Nucleus accumbens (tissue), 56 donors: ENCODE measurements at places on chromosomes 5 and 9.

GRCh38 chr5:142506046-142506445 is 179.8 kb downstream of the FGF1 start:
- DNase-seq, result no peak

- no peak for DNase-seq
Measured at GRCh38 chr5:173477345-173478040, 139.0 kb downstream of the BOD1 start.

GRCh38 chr9:98427491-98427890 is 172.0 kb upstream of the TBC1D2 start:
- DNase-seq, result no peak

GRCh38 chr5:141951332-141951781 is 6.6 kb downstream of the PCDH12 start:
- DNase-seq, result no peak

- no peak for DNase-seq
Measured at GRCh38 chr5:101663543-101663942, 632.5 kb downstream of the SLCO4C1 start.

GRCh38 chr9:68728731-68729130 is 23.7 kb downstream of the PIP5K1B start:
- DNase-seq, result no peak

- DNase-seq, result no peak
Measured at GRCh38 chr5:14771972-14772371, 99.6 kb downstream of the ANKH start.

- DNase-seq, result no peak
Measured at GRCh38 chr9:87840134-87840533, 42.5 kb upstream of the SPATA31E1 start.

GRCh38 chr5:151264113-151264512 is 11.1 kb downstream of the GM2A start:
- DNase-seq, result no peak

DNA sequence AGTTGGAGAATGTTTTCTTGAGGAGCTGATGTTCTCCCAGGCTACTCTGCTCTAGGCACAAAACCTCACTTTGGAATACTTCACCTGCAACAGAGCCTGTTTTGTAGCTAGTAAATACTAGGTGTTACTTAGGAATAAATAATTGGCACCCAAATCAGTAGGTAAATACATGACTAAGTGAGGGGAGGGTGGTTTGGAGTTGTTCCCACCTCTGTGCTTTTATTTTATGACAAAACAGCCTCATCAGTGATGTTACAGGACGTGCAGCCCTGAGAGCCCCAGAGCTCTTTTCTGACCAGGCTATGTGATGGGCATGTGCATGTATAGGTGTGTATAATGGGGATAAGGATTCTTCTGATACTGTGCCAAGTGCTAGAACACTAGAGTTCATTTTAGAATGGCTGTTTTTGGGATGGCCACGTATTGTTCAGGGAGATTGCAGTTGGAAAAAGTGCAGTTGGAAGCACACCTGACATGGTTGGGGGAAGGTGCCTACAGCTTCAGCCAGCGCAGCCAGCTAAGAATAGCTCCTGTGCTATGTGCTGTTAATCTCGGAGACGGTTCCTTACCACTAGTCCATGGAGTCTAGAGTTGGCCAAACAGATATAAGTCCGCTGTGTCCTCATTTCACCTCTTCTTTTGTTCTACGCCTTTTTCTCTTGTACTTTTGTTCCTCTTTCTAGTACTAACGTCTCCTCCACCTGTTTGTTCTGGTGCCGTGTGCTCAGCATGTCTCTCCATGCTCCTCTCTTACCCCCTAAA is 284.7 kb downstream of the FANCC start:
- no peak for DNase-seq

DNA sequence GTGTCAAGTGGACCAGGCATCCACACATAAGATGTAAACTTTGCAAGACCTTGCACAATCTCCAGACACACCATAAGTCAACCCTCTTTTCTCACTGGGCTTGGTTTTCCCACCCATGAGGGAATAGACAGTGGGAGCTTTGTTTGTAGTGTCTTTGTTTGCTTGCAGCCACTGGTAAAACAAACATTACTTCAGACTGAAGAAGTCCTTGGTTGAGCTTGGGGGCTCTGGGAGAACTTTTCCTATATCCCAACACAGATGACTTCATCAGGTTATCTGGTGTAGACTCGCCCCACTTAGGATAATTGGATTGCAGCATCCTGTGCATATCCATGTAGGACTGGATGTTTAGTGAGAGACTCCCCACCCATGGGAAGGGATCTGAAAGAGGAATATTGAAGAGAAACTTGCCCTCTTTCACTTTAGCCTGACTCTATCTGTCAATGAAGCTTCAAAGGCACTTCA is 11.5 kb upstream of the ADGRV1 start:
- DNase-seq, result no peak

GRCh38 chr5:2695200-2695891 is 56.1 kb downstream of the IRX2 start:
- no peak for DNase-seq

DNA sequence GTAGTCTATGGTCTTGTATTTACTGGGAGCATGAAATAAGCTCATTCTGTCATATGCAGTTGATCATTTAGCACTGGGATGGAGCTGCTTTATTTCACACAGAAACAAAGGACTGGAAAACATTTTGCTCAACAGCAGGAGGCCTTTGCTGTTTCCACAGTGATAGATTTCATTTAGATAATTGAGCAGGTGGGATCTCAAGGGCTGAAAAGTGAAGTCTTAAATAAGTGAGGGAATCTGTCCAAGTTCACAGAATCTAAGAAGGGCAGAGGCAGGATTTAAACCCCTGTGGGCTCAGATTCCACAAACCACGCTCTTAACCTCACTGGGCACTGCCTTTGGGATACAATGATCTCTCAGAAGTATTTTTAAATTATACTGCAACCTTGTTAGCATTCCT is 47.8 kb downstream of the PRLR start:
- DNase-seq, result no peak

DNA sequence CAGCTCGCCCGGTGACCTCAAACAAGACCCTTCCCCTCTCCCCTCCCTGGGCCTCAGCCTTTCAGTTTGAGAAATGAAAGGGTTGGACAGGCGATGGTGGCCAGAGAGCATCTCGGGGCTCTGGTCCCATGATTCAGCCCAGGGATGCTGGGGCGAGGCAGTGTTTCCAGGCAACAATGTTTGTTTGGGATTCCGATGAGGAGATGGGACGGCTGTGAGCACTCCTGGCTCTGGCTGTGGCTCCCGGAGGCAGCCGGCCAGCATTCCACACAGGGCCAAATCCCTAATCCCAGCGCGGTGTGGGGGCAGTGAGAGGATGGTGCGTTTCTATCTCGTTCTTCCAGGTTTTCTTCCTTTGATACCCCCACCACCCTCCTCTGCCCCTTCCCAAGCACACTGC is 66.0 kb downstream of the HMCN2 start:
- DNase-seq, result no peak

DNA sequence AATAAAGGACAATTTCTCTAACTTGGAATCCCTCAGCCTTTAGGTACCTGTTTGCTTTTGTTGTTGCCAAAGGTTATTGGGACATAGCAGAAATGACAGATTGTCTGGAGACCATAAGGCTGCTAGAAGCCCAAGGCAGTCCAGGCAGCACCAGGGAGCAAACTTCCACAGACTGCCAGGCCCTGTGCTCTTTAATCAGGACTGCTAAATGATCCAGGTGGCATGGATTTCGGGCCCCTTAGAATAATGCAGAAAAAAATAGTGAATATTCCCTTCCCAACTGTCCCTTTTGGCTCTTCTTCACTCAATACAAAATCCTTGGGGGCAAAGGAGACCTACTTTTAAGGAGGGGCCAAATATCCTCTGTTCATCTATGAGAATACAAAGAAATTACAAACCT is 73.9 kb downstream of the GABRA1 start:
- no peak for DNase-seq

DNA sequence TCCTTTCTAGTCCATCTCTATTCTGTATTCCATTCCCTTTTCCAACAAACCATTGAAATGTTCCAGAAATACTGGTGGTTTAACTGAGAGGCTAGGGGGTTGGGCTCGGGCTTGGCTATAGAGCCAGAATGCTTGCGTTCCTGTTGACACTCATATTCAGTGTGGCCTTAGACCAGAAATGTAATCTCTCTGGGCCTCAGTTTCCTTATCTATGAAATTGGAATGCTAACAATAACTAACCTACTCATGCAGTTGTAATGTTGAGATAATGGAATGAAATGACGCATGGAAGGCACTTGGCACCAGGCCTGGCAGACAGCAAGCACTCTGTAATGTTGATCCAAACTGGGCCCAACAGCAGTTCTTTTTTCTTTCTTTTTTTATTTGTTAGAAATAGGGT is 26.8 kb downstream of the JADE2 start:
- DNase-seq, result no peak

DNA sequence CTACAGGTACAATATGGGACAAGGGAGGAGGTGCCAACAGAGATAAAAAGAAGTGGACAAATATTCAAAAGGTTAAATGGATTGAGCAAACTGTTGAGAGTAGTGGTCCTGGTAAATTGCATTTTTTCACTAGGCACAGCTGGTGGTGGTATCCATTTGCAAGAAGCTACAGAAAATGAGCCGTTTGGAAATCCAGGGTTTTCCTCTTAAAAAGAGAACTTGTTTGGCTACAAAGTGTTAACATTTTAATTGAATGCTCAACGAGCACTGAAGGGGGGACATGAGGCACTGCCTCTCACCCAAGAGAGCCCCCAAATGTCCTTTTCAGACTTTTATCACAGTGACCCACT is 491 bp upstream of the ZCCHC9 start:
- no peak for DNase-seq

DNA sequence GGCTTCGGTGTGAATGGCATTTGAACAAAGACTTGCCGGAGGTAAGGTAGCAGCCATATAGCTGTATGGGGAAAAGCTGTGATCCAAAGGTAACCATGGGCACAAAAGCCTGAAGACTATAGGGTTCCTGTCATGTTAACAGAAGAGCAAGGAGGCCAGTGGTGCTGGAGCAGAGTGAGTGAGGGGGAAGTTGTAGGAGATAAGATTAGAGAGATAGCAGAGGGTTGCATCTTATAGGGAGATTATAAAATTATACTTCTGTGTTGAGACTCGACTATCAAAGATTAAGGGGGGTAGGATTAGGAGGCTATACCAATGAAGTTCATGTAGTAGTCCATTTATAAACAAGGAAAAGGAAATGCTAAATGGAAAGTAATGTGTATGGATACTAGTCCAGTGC is 3.3 kb downstream of the NCBP1 start:
- no peak for DNase-seq

GRCh38 chr5:40277161-40277906 is 402.4 kb upstream of the PTGER4 start:
- DNase-seq, result no peak

DNA sequence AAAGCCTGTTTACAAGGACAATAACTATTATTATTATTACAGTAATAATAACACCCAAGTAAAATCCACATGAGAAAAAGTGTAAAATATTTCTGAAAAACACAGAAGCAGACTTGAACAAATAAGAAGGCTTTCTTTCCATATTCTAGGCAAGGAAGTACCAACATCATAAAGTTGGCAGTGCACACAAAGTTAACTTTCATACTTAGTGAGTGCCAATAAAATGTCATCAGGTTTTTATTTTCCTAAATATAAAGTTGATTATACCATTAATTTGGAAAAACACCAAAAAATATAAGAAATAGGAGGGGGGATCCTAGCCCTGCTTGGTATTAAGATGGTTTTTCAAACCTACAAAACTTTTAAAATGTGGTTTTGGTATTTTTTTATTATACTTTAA is 161.4 kb downstream of the PRELID2 start:
- DNase-seq, result no peak

DNA sequence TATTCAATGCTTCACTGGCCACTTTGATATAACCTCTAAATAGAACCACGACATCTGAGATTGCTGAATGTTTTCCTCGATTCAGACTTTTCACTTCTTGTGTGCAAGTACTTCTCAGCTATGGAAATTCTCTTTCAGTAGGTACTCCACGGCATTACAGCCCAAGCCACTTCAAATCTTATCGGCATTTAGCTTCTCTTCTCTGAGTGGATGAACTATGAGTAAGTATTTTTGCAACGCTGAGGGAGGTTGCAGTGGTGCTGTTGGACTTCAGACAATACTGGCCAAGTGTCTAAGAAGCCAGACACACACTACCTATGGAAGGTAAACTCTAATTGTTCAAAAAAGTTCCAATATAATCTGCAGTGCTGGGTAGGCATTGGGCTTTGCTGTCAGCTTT is 60.1 kb downstream of the FBN2 start:
- DNase-seq, result no peak

- no peak for DNase-seq
Measured at GRCh38 chr9:95229230-95229915, 88.1 kb downstream of the FANCC start.

GRCh38 chr5:91145333-91145620 is 237.8 kb downstream of the ARRDC3 start:
- DNase-seq, result no peak

DNA sequence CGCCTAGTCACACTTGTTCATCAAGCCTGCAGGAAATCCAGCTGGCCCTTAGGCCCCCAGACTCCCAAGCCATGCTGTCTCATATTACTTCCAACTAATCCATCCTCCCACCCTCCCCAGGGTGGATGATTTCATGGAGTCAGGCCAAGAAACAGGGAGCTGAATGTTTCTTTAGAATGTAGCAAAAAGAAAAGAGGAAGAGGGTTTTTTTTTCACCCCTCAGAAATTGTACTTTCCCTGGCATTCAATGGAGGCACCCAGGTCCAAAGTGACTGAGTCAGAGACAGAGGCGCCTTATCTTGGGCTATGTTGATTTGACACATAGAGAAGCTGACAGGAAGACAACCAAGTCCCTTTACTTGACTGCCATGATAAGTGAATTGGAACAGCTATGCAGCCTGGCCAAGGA is 260.2 kb upstream of the NR4A3 start:
- no peak for DNase-seq

GRCh38 chr5:116394186-116394867 is 180.3 kb downstream of the SEMA6A start:
- no peak for DNase-seq

GRCh38 chr9:29198861-29199260 is 1625.6 kb upstream of the C9orf72 start:
- no peak for DNase-seq

- DNase-seq, result no peak
Measured at GRCh38 chr9:126144603-126145456, 181.8 kb upstream of the MVB12B start.

DNA sequence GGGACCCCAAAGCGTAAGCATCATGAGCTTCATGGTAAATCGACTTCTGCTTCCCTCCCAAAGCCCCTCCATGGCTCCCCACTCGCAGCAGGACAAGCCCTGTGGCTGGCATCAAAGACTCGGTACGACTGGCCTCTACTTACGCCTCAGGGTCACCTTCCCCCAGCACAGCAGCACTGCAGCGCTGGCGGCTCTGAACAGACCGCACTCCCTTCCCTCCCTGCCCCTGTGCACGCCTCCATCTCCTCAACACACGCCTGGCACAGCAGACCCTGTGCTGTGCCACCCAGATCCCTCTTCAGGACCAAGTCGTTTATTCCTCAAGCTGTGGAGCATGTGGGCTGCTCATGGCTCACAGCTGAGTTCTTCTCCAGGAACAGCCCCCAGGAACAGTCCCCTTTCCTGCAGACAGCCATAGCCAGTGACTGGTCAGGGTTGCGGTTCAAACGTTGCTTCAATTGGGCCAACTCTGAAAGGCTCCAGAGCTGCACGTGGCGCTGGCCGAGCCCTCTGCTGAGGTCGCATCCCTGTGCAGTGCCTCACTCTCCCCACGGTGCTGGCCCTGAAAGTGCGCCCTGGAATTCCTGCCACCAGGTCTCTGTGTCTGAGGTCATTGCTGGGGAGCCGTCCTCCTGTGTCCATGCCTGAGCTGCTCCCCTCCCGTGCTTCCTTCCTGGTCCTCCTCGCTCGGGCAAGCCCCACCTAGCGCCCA is 88.0 kb downstream of the ZNF354C start:
- no peak for DNase-seq

- DNase-seq, result no peak
Measured at GRCh38 chr9:36316049-36316448, 57.8 kb upstream of the GNE start.
